ENCODE measurements at places on chromosomes 2 and 18.

DNA sequence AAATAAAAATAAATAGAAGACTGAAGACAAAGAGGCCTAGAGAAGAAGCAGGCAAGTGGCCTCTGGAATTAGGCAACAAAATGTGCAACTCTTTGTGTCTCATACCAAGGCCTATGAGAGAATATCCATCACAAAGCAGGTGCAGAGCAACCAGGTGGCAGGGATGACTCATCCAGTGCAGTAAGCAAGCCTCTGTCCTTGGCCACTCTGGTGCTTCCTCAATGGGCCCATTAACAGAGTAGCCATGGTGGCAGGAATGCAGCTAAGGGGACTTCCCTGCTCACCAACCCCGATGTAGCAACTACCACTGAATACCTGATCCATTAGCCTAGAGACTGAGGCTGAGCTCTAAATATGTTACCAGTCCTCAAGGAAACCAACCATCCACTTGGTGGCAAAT is 11.0 kb upstream of the EPG5 start:
- DNase-seq: no peak

DNA sequence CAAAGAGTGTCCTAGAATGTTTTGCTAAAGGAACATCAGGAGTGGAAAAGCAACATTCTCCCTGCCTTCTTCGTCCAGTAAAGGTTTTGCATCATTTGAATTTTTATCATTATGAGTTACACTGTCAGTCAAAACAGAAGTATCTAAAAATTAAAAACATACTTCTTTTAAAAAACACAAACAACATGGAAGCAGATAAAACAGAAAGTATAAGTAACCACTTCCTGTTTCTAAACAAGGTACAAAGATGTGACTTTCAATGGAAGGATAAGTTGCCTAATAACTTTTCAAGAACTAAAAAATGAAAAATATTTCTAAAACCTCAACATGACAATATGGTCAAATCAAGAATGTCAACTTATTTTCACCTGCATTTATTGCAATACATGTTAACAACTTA is 158.2 kb downstream of the STK39 start:
- DNase-seq: no peak

- DNase-seq: no peak
Observed at GRCh38 chr2:76197428-76197827, 486.7 kb upstream of the GCFC2 start.

- DNase-seq: no peak
Observed at GRCh38 chr18:51647346-51647745, 449.9 kb upstream of the MEX3C start.

DNA sequence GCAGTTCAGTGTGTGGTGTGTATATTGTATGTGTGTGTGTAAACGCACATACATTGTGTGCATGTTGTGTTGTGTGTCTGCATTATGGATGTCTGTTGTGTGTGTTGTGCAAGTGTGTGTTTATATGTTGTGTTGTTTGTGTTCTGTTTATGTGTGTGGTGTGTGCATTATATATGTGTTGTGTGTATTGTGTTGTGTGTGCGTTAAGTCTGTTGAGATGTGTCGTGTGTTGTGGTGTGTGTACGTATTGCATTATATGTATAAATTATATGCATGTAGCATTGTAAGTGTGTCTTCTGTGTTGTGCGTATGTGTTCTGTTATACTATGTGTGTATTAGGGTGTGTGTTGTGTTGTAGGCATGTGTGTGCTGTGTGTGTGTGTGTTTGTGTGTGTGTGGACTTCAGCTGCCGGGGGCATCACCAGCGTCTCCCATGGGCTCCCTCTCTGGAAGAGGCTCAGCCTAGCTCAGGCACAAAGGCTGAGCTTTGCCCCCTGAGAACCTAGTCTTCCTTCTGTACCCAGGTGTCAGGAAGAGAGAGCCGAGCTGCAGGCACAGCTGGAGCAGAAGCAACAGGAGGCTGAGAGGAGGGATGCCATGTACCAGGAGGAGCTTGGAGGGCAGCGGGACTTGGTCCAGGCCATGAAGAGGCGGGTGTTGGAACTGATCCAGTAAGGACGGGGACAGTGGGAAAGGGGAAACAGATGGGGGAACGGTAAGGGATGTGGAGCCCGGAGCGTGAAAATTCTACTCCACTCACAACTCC is 13.7 kb downstream of the RUFY4 start:
- DNase-seq: no peak

DNA sequence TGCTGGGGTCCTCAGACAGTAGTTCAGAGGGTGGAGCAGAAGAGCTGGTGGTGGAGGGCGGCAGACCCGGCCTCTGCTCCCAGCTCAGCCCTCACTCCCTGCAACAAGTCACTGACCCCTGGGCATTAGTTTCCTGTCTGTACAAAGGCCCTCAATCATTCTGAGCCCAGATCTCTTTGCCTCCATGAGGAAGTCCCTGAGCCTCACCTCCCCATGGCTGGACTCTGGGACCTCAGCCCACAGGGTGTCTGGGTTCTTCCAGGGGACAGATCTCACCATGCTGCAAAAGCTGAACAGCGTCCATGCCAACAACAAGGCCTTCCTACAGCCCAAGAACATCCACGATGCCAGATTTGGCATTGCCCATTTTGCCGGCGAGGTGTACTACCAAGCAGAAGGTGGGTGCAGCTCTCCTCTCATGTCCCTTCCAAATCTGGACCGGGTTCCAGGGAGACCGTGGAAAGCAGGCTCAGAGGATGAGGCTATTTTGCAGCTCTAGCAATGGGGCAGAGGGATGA is 49.1 kb downstream of the MYO7B start:
- no peak for DNase-seq

DNA sequence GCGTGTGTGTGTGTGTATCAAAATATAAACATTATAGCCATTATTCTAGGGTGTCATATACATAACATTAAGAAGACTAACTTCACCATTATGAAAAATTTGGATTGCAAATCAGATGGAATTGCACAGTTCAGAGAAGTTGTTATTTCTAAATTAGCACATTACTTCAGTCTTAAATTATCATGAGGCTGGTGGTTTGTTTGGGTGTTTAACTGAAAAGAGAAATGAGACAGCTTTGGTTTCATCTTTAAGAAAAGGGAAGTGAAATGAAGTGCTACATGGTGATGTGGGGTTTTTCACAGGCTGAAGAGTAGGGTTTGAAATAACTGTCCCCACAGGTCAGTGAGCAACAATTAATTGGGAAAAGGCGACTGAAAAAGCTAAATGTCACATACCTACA is 161.2 kb upstream of the XIRP2 start:
- DNase-seq: no peak

DNA sequence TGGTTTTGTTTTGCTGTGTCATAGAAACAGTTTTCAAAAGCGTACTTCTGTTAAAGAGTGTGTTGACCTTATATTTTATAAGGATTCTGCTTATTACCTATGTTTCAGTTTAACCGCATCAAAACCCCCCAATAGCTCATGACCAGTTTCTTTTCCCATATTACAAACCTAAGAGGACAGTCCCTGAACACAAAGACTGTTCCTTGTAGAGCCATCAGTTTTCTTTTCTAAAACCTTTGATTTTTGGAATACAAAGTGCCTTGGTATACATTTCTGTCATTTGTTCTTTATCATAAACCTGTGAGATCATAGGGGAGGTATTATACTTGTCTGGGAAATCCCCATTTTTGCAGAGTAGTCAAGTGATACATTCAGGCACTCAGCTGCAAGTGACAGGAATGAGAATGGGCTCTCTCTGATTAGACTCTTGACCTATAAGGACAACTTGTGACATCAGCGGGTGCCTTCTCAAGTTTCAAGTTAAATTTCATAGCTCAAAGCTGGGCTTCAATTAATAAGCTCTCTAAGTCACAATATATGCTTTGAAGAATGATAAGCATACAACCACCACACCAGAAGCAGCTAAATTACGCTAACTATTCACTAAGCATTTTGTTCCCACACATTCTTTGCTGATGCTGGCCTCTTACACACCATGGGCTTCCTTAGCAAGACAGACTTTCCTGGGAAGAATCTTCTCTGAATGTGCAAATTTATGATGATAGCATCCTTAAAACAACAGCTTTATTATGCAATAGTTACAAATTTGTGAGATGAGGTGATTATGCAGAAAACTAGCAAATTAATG is 97.5 kb upstream of the CD302 start:
- DNase-seq: no peak

DNA sequence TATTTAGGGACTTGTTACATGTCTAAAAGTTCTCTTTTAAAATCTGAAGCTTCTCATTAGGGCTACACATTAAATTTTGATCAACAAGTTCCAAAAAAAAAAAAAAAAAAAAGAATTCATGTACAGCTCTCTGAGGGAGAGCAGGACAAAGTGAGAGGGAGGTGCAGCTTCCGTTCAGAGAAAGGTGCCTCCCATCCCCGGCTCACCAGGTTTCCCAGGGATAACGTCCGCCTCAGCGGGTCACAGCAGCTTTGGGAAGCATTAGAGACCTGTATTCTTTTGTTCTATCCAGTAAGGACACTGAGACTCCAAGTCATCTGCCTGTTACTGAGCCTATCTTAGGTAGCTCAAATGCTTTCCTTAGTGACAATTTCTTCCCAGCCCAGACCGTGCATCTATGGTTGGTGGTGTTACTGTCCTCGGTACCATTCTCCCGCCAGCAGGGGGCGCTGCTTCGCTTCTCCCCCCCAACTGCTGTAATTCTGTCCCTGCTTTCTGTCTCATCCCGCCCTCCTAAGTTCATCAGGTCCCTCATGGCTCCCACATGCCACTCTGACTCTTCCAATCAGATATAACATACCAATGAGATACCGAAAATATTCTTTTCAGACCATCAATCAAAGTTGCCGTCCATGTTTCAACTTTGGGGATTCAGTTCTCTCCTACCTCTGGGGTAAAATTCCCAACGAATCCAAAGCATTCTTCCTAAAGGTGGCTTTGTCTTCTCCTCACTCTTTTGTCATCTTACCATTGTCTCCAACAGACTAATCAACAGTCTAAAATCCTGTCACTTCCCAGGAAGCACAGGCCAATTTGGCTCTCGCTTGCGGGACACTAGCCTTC is 466.5 kb downstream of the METTL4 start:
- DNase-seq: peak; percentile 60

DNA sequence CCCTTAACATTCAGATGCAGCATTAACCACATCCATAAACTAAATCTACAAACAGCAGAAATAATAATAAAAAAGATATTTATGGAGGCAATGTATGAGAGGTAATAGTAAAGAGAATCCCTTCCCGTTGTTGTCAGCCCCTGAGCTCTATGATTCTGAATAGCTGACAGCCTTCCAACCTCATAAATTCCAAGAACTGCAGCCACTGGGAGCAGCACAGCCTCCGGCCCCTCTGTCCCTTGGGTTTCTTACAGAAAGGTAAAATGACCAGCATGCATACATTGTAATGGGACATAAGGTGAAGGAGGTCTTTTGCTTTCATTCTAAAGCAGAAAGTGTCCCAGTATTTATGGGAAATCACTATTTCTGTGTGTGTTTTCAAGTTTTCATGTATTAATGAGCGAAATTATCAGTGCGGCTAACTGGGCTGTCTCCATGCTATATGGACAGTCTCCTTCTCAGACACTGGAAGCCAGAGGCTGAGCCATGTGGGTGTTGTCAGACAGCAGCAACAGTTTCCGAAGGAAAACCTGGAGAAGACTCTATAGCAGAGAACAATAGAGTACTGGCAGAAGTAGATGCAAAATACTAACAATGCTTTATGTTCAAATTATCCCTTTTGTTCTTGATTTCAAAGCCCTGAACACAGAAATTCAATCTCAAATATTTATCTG is 151.6 kb downstream of the LRRC30 start:
- no peak for DNase-seq
